ENCODE measurements at places on chromosomes 2 and 18. TPM values are rescaled to one million over a fixed set of nuclear protein-coding genes. Genes with fewer than 3 reads are reported as not detected.

GKN1 gene
- total RNA-seq: not detected

LRRTM4 gene
- total RNA-seq: 0.81 TPM

CNGA3 gene
- total RNA-seq: 0.19 TPM

SERPINB10 gene
- not detected for total RNA-seq

UGT1A4 gene
- not detected for total RNA-seq

ATOH8 gene
- total RNA-seq: 16.6 TPM

ST8SIA3 gene
- not detected for total RNA-seq

ASAP2 gene
- total RNA-seq: 31.3 TPM

DUSP19 gene
- total RNA-seq: 5.7 TPM

ITGB6 gene
- total RNA-seq: not detected

NR4A2 gene
- 7.8 TPM for total RNA-seq

GNLY gene
- 5.3 TPM for total RNA-seq

ZNF396 gene
- total RNA-seq: 1.7 TPM

ZEB2 gene
- 246 TPM for total RNA-seq

MALL gene
- total RNA-seq: 35.1 TPM

CXCR2 gene
- total RNA-seq: 2.5 TPM

SERPINB7 gene
- not detected for total RNA-seq

MC5R gene
- not detected for total RNA-seq

DSG1 gene
- not detected for total RNA-seq

ZNF892 gene
- 4.8 TPM for total RNA-seq

ASPRV1 gene
- total RNA-seq: 1.00 TPM

APCDD1 gene
- total RNA-seq: 13.9 TPM

FHOD3 gene
- total RNA-seq: 29.8 TPM

ASIC4 gene
- total RNA-seq: not detected

DOK6 gene
- 8.7 TPM for total RNA-seq

HOXD11 gene
- 5.3 TPM for total RNA-seq

SPDYA gene
- total RNA-seq: 1.7 TPM

RFX8 gene
- total RNA-seq: 0.32 TPM

PID1 gene
- total RNA-seq: 42.4 TPM

LONRF2 gene
- total RNA-seq: 19.2 TPM

C2orf15 gene
- total RNA-seq: not detected

CHRNA1 gene
- total RNA-seq: not detected

VSNL1 gene
- total RNA-seq: not detected

STPG4 gene
- total RNA-seq: 0.52 TPM

GPAT2 gene
- total RNA-seq: 10.0 TPM

PSMD14 gene
- total RNA-seq: 51.3 TPM

REG1B gene
- total RNA-seq: 0.69 TPM

MRPS5 gene
- 33.7 TPM for total RNA-seq

RNF181 gene
- 88.3 TPM for total RNA-seq

ING5 gene
- total RNA-seq: 18.6 TPM

AQP12B gene
- total RNA-seq: not detected

TP53I3 gene
- 9.8 TPM for total RNA-seq

PMS1 gene
- 20.1 TPM for total RNA-seq

DNAJC5G gene
- total RNA-seq: 0.19 TPM

ALKAL2 gene
- total RNA-seq: 64.2 TPM

CCT4 gene
- total RNA-seq: 86.9 TPM

CFAP65 gene
- total RNA-seq: not detected

DSC3 gene
- 0.43 TPM for total RNA-seq

BOK gene
- total RNA-seq: 20.1 TPM

LCT gene
- total RNA-seq: not detected

INO80D gene
- total RNA-seq: 25.2 TPM

WDR12 gene
- total RNA-seq: 33.6 TPM

TEKT4 gene
- not detected for total RNA-seq

AFTPH gene
- 27.8 TPM for total RNA-seq

GALR1 gene
- under 0.01 TPM for total RNA-seq

TNS1 gene
- 1,508 TPM for total RNA-seq

ANKRD29 gene
- 24.2 TPM for total RNA-seq

HRH4 gene
- total RNA-seq: not detected

METAP1D gene
- total RNA-seq: 3.5 TPM
